ENCODE measurements at places on chromosomes 6 and 20. TPM values are rescaled to one million over a fixed set of nuclear protein-coding genes. Genes with fewer than 3 reads are reported as not detected.

ENPP3 gene
- total RNA-seq: 0.05 TPM

BNIP5 gene
- 0.04 TPM for total RNA-seq

GRCh38 chr20:25128649-25129048 lies 46.7 kb upstream of the VSX1 start:
- DNase-seq: no peak
- H3K4me3 ChIP-seq: no peak overlapping the region
- no peaks in the 10 kb centered on the region for H3K27me3 ChIP-seq
- no peaks in the 10 kb centered on the region for H3K36me3 ChIP-seq
- no peaks in the 10 kb centered on the region for H3K4me1 ChIP-seq

- peaks cover 32% of the 10 kb centered on the region for H3K36me3 ChIP-seq
- no peak overlapping the region for H3K27ac ChIP-seq
- no peak overlapping the region for H3K4me3 ChIP-seq
These were observed 122.3 kb upstream of the TMEM181 start for GRCh38 chr6:158437571-158437970.

LSM2 gene
- 106 TPM for total RNA-seq

DNA sequence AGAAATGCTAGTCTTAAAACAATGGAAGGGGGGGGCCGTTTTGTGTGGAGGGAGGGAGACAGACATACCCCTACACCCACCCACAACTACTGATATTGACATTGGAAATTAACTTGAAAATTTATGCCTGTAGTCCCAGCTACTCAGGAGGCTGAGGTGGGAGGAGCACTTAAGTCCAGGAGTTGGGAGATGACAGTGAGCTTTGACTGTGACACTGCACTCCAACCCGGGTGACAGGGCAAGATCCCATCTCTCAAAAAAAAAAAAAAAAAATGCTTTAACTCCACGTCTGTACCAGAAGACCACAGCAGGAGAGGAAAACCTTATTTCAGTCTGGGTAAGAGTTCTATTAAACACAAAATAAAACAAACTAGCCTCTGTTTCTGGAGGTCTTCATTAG lies 2.2 kb downstream of the TBC1D20 start:
- H3K27ac ChIP-seq: no peak overlapping the region
- H3K36me3 ChIP-seq: peaks cover 4% of the 10 kb centered on the region
- no peaks in the 10 kb centered on the region for H3K4me1 ChIP-seq
- DNase-seq: no peak

DNA sequence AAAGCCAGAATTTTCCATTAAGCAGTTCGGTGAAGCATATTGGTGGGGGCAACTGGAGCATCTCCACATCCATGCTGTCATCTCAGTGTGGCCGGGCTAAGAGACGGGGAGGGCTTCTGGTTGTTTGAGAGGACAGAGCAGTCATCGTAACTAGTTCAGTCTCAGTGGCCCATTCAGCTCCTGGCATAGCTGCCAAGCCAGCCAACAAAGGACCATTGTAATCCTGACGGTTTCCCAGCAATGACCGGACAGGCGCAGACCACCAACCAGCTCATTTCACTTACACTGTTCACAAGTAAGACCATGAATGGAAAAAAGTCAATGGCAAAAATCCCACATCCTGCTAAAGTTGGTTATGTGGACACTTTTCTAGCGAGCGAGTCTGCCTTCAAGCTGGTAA lies 14.9 kb upstream of the HDDC2 start:
- 0 out of 2 replicates have a peak, but pooled peaks cover 2% of the 10 kb centered on the region for H3K4me1 ChIP-seq
- peak; percentile 49 for DNase-seq
- H3K4me3 ChIP-seq: no peak overlapping the region

DNA sequence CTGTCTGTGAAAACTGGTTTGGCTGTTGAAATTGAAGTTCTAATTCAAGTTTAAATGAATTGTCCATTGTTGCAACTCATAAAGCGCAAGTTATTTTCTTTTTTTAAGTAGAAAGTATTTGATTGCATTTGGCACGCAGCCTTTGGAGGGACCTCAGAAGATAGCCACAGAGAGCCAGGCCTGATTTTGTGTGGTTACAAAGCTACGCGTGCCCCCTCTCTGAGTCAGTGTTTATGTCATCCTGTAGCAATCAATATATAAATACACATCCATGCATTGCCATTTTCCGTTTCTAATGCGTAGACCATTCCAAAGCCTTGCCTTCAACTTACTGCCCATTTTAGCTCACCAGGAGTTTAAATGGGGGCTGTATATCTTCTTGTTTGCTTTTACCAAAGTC lies 173.2 kb downstream of the TMEM242 start:
- H3K27me3 ChIP-seq: no peaks in the 10 kb centered on the region
- no peaks in the 10 kb centered on the region for H3K36me3 ChIP-seq
- peaks cover 43% of the 10 kb centered on the region for H3K4me1 ChIP-seq
- no peak overlapping the region for H3K4me3 ChIP-seq
- no peak for DNase-seq

SOBP gene
- total RNA-seq: 7.0 TPM

VSTM2L gene
- total RNA-seq: 0.22 TPM

DNA sequence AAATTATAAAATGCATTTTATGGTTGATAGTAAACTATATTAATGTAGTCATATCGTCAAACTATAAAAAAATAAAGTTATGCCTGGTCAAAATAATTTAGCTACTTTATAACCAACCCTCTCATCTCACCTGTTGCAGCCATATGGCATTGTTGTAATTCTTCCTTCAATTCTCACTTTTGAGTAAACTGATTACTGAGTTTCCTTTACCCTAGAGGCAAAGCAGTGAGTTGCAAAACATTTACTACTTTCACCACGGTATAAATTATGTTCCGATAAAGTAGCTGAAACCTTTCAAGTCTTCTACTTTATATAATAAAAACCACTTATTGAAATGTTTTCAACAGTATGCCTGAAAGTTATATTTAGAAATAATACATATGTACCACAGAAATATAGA lies 113.8 kb downstream of the AHI1 start:
- H3K27ac ChIP-seq: no peak overlapping the region
- H3K4me1 ChIP-seq: no peaks in the 10 kb centered on the region
- no peaks in the 10 kb centered on the region for H3K36me3 ChIP-seq
- H3K4me3 ChIP-seq: no peak overlapping the region

DNA sequence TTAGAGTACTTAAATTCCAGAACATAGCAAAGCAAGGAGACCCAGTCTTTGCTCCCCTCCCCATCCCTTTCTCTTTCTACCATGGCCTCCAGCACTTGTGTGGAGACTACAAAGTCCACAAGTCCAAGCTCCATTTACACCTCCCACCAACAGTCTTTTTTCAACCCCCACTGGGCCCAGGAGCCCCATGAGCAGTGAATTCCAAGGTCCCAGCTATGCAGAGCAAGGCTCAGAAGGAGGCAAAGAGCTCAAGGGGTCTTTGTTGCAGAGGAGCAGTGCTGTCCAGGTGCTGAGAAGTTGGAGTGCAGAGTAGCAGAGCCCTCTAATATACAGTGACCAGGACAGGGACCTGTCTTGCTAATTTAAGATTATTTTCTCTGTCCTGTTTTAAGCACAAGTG lies 9.0 kb downstream of the PAK5 start:
- no peaks in the 10 kb centered on the region for H3K4me1 ChIP-seq
- H3K27me3 ChIP-seq: no peaks in the 10 kb centered on the region
- DNase-seq: no peak
- no peaks in the 10 kb centered on the region for H3K36me3 ChIP-seq
- H3K27ac ChIP-seq: no peak overlapping the region
- H3K4me3 ChIP-seq: no peak overlapping the region

GRCh38 chr6:119096721-119097565 lies 18.5 kb upstream of the FAM184A start:
- DNase-seq: no peak
- no peaks in the 10 kb centered on the region for H3K4me1 ChIP-seq

GRCh38 chr6:56933650-56934049 lies 21.3 kb upstream of the BEND6 start:
- no peaks in the 10 kb centered on the region for H3K27me3 ChIP-seq
- no peak for DNase-seq
- no peaks in the 10 kb centered on the region for H3K4me1 ChIP-seq
- no peak overlapping the region for H3K4me3 ChIP-seq
- H3K27ac ChIP-seq: no peak overlapping the region

GRCh38 chr6:15081447-15081846 lies 164.4 kb upstream of the JARID2 start:
- no peak for DNase-seq
- no peak overlapping the region for H3K4me3 ChIP-seq
- no peaks in the 10 kb centered on the region for H3K36me3 ChIP-seq
- H3K27me3 ChIP-seq: no peaks in the 10 kb centered on the region
- H3K27ac ChIP-seq: no peak overlapping the region

DNA sequence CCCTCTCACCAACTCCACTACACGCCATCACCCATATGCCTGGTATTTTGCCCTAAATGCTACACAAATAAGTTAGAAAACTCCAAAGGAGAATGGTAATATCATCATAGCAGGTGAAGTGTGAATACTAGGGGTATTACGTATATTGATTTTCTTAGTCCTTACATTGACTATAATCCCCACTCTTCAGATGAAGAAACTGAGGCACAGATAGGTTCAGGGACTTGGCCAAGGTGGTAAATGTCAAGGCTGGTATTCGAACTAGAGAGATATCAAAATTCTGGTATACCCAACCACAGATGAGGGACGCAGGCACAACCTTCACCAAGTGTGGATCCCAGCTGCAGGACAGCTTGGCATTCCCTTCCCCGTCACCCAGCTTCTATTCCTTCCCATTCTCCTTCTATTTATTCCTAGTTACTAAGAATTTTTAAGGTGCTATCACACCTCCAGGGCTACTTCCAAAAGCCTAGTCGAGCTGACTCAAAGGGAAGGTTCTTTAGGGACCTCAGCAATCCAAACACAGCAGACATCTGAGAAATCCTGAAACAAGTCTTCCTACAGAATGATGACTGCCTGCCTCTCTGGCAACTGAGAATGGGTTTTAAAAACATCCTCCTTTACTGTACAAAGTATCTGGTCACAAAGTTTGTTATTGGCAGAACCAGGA lies 32.6 kb downstream of the ATXN1 start:
- H3K27ac ChIP-seq: no peak overlapping the region
- no peaks in the 10 kb centered on the region for H3K36me3 ChIP-seq
- H3K4me3 ChIP-seq: no peak overlapping the region
- H3K27me3 ChIP-seq: no peaks in the 10 kb centered on the region
- H3K4me1 ChIP-seq: peaks cover 19% of the 10 kb centered on the region
- DNase-seq: no peak

TNFRSF21 gene
- 23.0 TPM for total RNA-seq

EPPIN gene
- total RNA-seq: not detected

- no peaks in the 10 kb centered on the region for H3K27me3 ChIP-seq
- no peak for DNase-seq
- no peak overlapping the region for H3K27ac ChIP-seq
- H3K36me3 ChIP-seq: peaks cover 61% of the 10 kb centered on the region
- no peaks in the 10 kb centered on the region for H3K4me1 ChIP-seq
These were observed 72.4 kb downstream of the SERAC1 start for GRCh38 chr6:158095671-158096070.

- no peak overlapping the region for H3K27ac ChIP-seq
- peaks cover 10% of the 10 kb centered on the region for H3K36me3 ChIP-seq
- H3K4me3 ChIP-seq: no peak overlapping the region
- H3K27me3 ChIP-seq: no peaks in the 10 kb centered on the region
- no peak for DNase-seq
These were observed 49.2 kb upstream of the MAP7 start for GRCh38 chr6:136599329-136600011.

GRCh38 chr6:104682722-104683643 lies 176.7 kb downstream of the HACE1 start:
- H3K36me3 ChIP-seq: no peaks in the 10 kb centered on the region
- no peak overlapping the region for H3K4me3 ChIP-seq
- no peaks in the 10 kb centered on the region for H3K27me3 ChIP-seq
- H3K4me1 ChIP-seq: no peaks in the 10 kb centered on the region
- H3K27ac ChIP-seq: no peak overlapping the region

DNA sequence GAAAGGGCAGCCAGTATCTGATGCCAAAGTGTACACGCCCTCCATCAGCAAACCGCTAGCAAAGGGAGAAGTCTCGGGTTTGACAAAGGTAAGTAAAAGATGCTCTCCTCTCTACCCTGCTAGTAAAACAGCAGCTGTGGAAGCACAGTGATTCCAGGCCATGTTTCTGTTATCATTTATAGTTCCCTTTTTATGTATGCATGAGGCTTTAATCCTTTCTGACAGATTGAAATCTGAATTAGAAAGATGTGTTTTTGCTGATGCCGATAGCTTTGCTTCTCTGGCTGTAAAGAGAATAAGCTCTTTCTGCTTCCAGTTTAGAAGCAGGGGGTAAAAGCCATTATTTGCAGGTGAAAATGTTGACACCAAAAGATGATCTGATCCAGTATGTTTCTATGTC lies 392.4 kb upstream of the SOX4 start:
- no peak overlapping the region for H3K27ac ChIP-seq
- no peaks in the 10 kb centered on the region for H3K36me3 ChIP-seq
- DNase-seq: no peak

- no peaks in the 10 kb centered on the region for H3K36me3 ChIP-seq
- no peak overlapping the region for H3K27ac ChIP-seq
- H3K4me1 ChIP-seq: no peaks in the 10 kb centered on the region
- no peak overlapping the region for H3K4me3 ChIP-seq
These were observed 1729.5 kb downstream of the GRIK2 start for GRCh38 chr6:103122766-103123601.

SRMS gene
- total RNA-seq: not detected

DNA sequence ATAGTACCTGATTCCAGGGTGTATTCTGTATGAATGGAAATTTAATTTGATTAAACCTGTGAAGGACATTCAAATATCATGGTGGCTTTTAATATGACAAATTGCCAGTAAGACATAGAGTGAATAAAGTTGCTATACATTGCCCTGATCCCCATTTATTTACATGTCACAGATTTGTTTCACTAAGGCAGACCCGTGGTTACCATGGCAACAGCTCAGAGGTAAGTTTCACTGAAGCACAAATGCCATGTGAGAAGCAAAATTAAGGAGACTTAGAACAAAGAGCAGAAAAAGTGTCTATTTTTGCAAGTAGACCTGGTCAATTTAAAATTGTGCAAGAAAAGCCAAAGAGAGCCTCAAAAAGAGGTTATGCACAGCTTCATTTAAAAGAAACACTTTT lies 63.7 kb downstream of the PXDC1 start:
- H3K4me3 ChIP-seq: no peak overlapping the region
- H3K36me3 ChIP-seq: no peaks in the 10 kb centered on the region
- H3K4me1 ChIP-seq: no peaks in the 10 kb centered on the region
- no peak for DNase-seq

DNA sequence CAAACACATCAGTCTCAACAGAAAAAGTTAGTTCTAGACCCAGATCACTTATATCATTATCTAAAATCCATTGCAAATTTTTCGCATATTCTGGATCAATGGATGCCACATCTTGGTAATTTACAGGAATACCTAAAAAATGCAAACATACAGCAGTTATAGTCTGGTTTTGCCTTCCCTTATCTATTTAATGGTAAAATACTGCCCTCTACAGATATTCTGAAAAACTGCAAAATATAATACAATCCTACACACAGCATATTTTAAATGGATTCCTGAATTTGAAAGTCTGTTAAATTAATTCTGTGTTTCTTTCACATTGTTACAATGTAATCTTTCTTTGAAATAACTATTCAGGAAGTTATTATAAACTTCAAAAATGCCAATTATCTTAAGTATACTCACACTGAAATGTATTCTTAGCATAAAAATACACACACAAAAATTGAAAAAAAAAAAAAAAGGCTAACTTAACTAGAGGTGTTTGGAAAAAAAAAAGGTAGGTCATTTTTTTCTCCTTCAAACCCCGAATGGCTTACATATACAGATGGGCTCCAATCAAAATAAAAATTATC lies 88.4 kb downstream of the HACE1 start:
- no peak for DNase-seq
- H3K27ac ChIP-seq: no peak overlapping the region
- no peak overlapping the region for H3K4me3 ChIP-seq
- H3K4me1 ChIP-seq: no peaks in the 10 kb centered on the region
- H3K36me3 ChIP-seq: peaks cover 16% of the 10 kb centered on the region
- H3K27me3 ChIP-seq: no peaks in the 10 kb centered on the region

Measured in SJCRH30 (cell line).